Kidney (tissue), 22 donors: ENCODE measurements at places on chromosomes 3 and 15.
A peak's percentile ranks its signal among the peaks of the same experiment; 100 is the strongest.

GRCh38 chr15:101105059-101105891, 146.6 kb downstream of the CHSY1 start:
- DNase-seq: no peak

- DNase-seq: peak; percentile 70
These were observed 27.6 kb downstream of the ZNF589 start for GRCh38 chr3:48268381-48268935.

GRCh38 chr3:104368760-104369159, 997.9 kb upstream of the ALCAM start:
- DNase-seq: no peak

GRCh38 chr3:122533931-122534334, 19.2 kb upstream of the KPNA1 start:
- DNase-seq: no peak

GRCh38 chr3:179348325-179349013, 960 bp downstream of the MFN1 start:
- DNase-seq: peak; percentile 29

DNA sequence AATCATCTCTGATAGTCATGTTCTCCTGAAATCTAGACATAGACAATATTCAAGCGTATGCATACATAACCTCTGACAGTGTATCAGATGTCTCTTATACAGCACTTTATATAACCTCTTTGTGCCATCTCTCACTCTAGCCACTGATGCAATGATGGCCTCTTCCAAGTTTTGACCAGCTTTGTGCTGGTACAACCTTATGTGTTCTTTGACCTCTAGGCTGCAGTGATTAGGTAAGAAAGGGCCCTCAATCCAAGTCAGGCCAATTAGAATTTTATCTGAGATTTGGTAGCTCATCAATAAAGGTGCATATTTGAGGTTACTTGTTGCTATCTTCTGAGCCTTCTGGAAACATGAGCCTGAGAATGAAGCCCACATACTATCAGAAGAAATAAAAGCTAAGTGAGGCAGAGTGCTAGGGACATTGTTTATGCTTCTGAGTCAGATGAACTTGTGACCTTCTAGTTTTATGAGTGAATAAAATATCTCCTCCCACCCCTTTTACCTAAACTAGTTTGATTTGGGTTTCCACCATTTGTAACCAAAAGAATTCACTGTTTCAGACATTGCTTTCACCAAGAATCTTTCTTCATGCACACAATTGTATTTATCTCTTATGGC, 283.2 kb upstream of the SUCLG2 start:
- DNase-seq: no peak

DNA sequence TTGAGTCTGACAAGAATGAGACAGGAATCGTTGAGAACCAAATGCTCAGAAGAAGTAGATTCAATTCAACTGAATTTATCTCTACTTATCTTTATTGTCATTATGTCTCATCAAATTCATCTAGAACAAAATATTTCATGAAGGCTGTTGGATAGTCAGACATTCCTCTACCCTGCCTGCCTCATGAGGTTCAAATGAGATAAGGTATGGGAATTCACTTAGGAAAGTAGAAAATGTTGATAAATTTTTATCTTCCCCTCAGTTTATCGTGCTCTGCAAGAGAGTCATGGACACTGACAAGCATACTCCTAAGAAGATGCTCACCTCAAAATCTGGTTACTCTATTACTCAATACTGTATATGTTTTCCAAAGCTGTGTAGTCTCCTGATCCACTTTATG, 149.7 kb upstream of the CDIN1 start:
- no peak for DNase-seq

- no peak for DNase-seq
These were observed 201.8 kb downstream of the GABRG3 start for GRCh38 chr15:27172821-27173220.

DNA sequence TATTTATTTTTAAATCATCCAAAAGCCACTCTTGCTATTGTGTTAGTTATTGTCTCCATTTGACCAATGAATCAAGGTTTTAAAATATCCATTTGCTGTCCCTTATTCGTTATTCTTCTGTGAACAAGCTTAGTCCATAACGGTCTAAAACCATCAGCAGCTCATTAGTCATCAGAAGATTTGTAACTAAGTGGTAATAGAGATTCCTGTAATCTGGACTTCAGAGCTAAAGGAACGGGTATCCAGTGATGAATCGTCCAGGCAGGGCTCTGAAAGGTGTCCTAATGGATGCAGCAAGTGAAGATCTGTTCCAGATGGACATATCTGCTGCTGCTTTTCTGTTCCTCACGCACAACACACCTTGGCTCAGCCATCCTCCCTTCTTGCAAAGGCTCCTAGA, 362.7 kb upstream of the CFAP20DC start:
- DNase-seq: no peak

DNA sequence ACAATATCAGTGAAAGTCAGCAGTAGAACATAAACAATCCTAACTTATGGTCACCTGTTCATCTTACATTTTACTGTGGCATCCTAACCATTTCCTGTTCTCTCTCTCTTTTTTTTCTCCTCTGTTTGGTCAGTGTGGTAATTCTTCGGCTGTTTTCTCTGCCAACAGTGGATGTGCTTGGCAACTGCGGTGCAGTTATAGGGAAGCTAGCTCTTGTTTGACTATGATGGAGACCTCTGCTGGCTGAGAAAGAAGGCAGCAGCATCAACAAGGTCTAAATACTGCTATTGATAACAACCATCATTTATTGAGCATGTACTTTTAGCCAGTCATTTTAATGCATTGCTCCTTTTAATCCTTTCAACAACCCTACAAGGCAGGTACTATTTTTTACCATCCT, 723 bp upstream of the DRD3 start:
- DNase-seq: no peak

DNA sequence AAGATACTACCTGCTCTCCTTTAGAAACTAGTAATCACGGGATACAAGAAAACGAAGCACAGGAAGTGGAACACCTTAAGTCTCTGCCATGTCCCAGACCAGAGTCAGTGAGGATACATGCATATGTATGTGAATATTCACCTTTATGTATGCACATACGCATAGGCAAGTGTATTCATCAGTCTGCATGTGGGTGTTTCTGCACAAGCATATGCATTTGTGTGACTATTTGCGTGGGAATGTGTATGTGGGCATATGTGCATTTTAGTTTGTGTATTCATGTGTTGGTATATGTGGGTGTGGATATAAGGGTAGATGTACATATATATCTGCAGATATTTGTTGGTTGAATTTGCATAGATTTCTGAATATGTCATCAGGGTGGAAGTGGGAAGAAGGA, 889.7 kb downstream of the AGBL1 start:
- DNase-seq: no peak

DNA sequence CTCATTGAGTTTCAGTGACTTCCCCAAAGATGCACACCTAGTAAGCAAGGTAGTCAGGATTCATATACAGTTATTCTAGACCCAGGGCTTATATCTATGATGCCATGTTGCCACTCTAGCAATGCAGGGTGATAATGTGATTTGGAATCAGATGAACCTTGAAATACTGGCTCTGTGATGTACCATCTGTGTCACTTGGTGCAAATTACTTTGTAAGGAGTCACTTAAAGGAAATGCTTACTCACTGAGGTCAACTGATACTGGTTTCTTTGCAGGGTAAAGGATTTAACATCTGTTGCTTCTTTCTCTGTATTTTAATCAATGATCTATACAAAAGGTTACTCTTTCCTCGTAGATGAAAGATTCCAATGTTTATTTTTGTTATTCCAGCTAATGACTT, 10.8 kb downstream of the ASB14 start:
- no peak for DNase-seq

DNA sequence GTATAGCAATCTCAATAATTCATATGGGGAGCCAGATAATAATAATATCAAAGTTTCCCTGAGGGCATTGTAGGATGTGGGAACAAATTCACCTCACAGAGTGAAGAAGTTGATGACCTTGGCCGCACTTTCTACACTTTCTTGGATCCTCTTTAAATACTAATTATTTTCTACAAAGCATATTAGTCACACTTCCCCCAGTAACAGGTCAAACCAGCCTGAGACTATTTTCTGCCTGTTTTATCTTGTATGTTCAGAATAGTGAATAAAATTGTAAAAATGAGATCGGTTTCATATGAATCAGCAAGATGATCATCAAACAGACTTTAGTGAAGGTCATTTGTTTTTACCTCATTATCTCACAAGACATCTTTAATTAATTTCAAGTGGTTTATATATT, 2.3 kb upstream of the OR5K3 start:
- DNase-seq: no peak

DNA sequence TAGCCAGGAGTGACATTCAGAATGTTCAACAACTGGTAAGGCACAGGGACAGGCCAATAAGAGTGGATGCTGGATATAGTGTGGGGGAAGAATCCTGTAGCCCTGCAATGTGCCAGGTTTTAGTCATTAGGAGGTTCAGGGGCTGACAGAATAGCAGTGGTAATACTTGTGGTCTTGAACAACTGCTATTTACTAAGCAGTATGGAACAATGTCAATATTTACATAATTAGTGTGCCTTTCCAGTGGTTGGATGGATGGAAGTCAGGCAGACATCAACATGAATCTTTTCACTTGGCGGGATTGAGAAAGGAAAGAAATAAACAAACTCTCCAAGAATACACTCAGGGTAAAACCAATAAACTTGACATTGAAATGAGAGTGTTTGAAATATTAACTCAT, 55.1 kb downstream of the OTOL1 start:
- no peak for DNase-seq

DNA sequence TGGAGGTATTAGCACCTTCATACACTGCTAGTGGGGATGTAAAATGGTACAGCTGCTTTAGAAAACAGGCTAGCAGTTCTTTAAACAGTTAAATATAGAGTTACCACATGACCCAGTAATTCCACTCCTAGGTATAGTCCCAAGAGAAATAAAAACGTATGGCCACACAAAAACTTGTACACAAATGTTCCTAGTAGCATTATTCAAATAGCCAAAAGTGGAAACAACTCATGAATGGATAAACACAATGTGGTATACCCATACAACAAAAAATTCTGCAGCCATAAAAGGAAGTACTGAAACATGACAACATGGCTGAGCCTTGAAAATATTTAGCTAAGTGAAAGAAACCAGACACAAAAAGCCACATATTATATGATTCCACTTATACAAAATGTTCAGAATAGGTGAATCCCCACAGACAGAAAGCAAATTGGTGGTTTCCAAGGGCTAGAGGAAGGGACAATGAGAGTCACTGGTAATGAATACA, 40.8 kb upstream of the KLF13 start:
- DNase-seq: no peak

GRCh38 chr3:105722943-105723556, 145.8 kb downstream of the CBLB start:
- DNase-seq: no peak

DNA sequence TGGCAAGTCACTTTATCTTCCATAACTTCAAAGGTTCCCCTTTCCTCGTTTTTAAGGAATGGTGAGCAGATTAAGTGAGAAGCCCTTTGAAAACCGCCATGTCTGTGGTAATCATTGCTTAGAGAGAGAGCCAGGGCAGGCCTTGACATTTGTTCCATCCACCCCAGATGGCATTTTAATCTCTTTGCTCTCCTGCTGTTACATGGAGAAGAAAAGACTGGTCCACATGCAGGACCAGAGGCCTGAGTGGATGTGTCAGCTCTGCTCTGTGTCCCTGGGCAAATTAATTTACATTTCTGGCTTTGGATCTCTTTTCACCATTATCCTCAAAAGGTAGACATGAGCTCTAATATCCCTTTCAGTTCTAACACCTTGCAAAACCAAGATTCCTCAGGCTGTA, 157.3 kb upstream of the LPP start:
- DNase-seq: no peak

DNA sequence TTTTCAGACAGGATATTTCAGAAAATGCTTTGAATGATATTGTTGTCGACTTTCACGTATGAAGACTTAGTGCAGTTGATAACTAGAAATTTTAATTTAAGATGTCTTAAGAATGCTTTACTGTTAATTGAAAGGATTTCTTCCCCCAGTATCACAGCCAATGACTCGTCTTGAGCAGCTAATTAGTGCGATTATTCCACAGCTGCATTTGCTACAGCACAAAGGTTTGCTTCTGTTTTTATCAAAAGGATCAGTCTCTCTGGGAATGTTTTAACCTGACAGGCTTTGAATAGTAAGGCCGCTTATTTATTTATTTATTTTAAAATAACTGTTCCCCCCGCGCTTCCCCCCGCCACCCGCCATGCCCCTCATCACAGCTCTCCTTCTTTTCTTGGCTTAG, 123.5 kb upstream of the SAMMSON start:
- no peak for DNase-seq

- DNase-seq: no peak
These were observed 15.7 kb upstream of the RTP1 start for GRCh38 chr3:187181454-187182170.

GRCh38 chr15:57655809-57656208, 50.7 kb upstream of the POLR2M start:
- no peak for DNase-seq

- DNase-seq: no peak
These were observed 3.3 kb upstream of the UBL7 start for GRCh38 chr15:74464216-74464615.

GRCh38 chr15:100923076-100923475, 3.9 kb downstream of the LRRK1 start:
- DNase-seq: no peak

DNA sequence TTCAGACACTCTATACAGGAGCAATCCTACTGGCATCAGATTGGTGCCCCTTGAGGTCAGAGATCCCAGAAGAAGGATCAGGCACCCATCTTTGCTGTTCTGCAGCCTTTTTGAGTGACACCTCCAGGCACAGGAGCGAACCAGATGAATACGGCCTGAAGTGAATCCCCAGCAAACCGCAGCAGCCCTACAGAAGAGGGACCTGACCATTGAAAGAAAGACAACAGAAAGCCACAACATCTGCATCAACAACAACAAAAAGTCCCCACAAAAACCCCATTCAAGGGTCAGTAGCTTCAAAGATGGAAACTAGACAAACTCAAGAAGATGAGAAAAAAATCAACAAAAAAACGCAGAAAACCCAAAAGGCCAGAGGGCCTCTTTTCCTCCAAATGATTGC, 130.4 kb downstream of the PPM1L start:
- DNase-seq: no peak

GRCh38 chr3:87288446-87288845, 12.1 kb upstream of the POU1F1 start:
- no peak for DNase-seq

DNA sequence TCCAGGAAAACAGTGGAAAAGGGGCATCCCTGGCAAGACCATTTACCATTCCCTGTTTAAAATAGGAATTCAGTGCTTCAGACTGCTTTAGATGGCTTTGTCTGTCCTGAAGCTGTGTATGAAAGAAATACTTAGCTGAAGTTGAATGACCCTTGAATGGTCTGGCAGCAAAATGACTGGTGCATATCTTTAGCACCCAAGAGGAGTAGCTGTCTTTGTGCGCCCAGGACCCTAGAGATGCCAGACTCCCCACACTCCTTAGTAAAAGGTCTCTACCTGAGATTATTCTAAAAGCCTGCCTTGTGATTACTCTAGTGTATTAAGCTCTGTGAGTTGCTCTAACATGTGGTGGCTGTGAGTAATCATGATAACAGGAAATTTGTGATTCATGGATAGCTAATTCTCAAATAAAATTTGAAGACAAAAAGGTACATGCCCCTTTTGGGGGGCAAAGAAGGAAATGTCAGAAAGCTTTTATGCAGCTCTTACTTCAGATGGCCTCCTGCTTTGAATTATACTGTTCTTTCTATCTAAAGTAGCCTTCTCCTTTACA, 3.2 kb downstream of the MAPKBP1 start:
- DNase-seq: no peak

GRCh38 chr3:14458434-14459275, 56.2 kb downstream of the SLC6A6 start:
- no peak for DNase-seq

- DNase-seq: no peak
These were observed 496.1 kb downstream of the FOXP1 start for GRCh38 chr3:71087143-71088018.
